GF-D8 (cell line): ENCODE measurements at places on chromosomes 5 and 9.

DNA sequence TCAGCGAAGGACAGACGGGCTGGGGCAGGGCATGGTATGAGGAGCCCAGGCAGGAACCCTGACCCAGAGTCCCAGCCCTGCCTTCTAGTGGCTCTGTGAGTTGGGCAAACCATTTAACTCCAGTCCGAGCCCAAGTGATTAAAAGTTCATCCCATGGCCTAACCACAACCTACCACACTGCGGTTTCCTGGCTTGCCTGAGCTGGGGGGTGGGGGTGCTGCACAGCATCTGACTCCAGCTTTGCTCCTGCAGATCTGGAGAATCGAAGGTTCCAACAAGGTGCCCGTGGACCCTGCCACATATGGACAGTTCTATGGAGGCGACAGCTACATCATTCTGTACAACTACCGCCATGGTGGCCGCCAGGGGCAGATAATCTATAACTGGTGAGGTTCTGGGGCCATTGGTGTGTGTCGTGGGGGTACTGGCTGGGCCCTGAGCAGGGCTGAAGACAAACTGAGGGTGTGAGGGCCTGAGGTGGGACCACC is 49.0 kb downstream of the STOM start:
- peak; percentile 76 for DNase-seq

- DNase-seq: no peak
These were observed 71.5 kb downstream of the NEK6 start for GRCh38 chr9:124329206-124329792.

- DNase-seq: no peak
These were observed 35.9 kb upstream of the PWWP2A start for GRCh38 chr5:160155017-160155750.

DNA sequence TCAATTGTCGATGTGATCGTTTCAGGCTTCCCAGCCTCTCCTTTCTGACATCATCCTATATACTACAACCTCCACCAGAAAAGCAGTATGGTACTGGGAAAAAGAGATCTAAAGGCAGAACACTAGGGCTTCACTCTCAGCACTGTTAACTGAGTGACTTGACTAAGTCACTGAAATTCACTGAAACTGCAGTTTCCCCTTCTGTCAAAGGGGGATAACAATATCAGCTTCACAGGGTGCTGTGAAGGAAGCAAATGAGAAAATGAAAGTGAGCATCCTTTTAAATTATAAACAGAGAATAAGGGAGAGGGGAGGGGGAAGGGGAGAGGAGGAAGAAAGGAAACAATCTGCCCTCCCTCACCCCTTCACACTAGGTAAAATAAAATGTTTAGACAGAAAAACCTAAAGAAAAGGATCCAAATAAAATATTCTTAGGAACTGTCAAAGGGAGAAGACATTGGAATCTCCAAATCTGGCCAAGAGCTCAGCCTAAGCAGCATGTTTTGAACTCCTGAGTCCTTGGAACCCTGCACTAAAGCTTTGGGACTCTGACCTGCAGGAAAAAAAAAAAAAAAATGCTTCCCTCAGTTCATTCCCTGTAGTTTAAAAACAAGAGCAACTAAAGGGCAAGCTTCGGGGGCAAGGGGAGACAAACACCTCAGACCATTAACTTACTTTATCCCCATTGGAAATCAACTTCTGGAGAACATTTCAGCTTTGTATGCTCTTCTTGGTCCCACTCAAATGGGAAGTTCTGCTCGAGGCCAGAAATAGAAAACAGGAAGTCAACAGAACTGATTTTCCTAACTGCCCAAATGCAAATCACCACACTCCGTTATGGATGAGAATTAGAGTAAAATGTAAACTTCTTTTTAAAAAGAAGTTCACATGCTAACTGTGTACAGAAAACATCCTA is 178.3 kb downstream of the DEPDC1B start:
- DNase-seq: no peak

DNA sequence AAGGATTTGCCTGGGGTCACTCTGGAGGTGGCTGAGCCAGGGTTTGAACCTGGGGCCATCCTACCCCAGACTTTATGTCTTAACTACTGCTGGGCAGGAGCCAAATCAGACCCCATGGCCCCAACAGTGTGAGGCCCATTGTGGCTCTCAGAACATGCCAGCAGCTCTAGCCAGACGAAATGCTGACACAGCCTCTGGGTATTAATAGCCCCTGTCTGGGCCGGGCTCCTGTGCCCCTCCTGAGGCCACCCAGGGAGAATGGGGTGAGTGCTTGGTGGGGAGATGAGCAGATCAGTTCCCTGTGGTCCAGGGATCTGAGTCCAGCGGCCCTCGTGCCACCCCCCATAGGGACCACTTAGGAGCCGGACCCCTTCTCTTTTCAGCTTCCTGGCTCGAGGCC is 2.2 kb upstream of the PLPP7 start:
- DNase-seq: no peak

DNA sequence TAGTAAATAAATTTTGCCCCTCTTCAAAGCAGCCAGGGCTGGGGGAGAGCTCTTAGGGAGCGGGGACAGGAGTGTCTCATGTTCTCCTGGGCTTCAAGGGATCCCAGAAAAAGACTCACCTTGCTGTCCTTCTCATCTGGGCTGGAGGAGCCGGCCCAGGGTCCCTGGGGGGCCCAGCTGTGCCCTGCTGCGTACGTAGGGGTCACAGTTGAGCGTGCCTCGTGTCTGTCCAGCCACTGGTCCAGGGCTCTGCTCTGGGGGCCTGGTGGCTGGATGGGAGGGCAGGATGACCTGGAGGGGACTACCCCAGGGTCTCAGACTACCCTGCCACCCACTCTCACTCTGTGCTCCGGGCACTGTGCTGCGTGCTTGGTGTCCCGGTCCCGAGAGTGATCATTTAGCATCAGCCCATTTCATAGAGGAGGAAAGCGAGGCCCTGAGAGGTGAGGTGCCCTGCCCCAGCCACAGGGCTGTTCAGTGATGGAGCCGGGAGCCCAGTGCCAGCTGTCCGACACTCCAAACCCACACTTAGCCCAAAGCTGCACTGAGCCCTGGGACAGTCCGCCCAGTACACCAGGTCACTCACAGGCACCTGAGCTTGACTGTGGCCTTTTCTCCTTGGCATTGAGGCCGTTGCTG is 26.2 kb upstream of the TDRD7 start:
- DNase-seq: no peak

DNA sequence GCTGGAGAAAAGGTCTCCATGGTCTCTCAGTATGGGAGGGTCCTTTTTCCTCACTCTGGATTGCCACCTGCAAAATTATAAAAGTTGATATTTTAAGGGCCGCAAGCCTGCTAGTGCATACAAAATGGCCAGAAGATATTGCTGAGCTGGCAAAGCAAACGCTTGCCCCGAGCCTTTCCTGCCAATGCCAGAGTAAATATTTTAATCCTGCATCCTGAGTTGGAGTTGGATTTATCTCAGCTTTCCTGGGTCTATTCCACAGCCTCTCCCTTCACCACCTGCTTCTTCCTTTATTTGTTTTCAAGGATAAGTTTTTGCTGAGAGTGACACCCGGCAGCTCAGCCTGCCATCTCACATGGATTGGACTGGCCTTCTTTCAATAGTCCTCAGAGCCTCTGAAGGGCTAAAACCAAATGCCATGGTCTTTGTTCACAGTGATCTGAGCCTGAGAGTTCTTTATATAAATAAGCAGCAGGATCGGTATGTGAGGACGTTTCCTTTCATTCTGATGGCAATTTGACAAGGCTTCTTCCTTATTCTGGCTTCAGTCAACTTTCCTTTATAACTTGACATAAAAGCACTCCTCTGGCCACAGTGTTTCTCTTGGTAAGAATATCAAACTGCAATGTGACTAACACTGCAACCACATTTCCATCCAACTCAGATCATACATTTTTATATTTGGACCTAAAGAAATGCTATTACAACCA is 170.1 kb downstream of the ADAMTS12 start:
- no peak for DNase-seq

- DNase-seq: no peak
These were observed 92.1 kb downstream of the PIP5K1B start for GRCh38 chr9:68797116-68797515.

GRCh38 chr5:67146574-67146973 is 50.0 kb downstream of the CD180 start:
- DNase-seq: no peak

- no peak for DNase-seq
These were observed 536 bp upstream of the COMMD10 start for GRCh38 chr5:116084287-116084691.

GRCh38 chr5:82334085-82334692 is 56.0 kb upstream of the RPS23 start:
- no peak for DNase-seq

DNA sequence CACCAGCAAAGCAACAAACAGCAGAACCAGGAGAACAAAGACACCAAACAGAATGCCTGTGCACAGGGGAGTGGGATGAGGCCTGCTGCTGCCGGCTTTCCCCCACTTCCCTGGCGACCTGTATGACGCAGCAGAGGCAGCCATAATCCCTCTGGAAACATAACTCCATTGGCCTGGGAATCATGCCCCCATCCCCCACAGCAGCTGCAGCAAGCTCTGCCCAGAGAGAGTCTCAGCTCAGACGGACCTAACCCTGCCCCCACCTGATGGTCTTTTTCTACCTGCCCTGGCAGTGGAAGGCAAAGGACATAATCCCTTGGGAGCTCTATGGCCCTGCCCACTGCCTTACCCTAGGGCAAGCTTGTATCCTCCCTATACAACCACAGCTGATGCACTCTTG is 81.8 kb upstream of the FANCC start:
- DNase-seq: no peak

GRCh38 chr9:84500826-84501225 is 160.3 kb upstream of the SLC28A3 start:
- no peak for DNase-seq

DNA sequence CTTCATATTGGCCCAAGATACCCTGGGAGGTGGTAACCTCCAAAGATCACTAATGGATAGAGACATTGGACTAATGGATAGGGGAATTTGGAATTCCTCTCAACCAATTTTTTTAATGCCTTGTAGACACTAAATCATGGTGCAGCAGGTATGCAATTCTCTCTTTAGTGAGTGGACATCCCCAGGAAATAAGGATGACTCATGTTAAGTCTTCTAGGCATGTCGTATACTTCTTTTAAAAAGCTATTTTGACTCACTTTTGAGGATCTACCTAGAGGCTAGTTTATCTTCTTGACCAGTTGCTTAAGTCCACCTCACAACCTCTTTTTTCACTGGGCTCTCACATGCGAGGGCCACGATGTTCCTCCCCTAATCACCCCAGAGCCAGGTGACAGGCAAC is 211.6 kb upstream of the CDH12 start:
- no peak for DNase-seq

DNA sequence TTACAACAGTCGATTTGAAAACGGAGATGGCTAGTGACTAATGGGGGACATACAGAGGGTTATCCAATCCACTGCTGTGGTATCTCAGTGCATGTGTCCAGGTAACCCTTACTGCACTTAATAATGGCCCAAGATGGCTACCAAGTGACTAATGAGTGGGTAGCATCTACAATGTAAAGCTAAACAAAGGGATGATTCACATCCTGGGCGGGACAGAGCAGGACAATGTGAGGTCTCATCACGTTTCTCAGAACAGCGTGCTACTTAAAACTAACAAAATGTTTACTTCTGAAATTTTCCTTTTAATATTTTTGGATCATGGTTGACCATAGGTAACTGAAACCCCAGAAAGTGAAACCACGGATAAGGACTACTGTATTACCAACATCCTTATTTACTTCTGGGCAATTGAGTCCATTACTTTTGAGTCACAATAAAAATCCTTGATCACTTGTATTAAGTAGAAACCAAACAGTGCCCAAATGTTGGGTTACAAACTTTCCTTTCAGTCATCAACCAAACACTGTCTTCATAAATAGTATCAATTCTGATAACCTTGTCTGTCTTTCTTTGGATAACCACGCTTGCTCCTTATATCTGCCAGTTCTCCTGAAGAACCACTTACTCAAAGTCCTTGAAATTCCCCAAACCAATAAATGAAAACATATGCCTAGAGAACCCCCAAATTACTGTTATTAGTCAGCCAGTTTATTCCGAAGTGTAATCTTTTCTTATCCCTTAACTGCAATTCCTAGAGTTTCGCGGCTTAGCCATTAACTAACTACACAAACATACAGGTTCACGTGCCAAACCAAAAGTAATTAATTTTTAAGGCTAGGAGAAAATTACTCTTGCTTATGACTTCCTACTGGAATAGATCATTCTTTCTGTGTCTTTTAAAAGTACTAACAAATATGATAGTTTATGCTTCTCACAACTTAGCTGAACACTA is 59.7 kb downstream of the ELL2 start:
- no peak for DNase-seq

DNA sequence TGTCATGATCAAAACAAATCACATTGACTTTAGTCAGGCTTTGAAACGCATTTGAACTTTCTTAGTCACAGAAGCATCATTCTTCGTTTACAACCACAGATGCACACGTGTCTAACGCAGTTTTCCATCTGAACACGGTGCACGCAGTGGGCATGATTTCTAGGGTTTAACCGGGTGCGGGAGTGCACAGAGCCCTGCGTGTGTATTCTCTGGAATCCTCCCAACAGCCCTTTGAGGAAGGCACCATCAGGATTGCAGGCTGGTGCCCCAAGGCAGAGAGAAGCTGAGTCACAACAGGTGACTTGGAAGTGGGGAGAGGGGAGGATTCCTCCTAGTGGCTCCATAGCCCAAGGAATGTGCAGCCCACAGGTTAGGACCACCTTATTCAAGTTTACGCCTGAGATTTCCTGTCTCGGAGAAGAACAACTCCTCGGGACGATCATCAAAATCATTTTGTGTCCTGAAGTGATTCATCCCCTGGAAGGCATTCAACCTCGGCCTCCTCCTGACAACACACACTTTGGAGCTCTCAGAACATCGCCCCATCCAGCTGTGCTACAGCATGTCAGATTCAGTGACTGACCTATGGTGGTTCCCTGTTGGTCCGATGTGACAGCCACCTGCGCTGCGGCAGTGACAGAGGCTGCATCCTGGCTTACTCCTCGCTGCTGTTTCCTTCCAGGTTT is 13.1 kb downstream of the ROPN1L start:
- DNase-seq: no peak

DNA sequence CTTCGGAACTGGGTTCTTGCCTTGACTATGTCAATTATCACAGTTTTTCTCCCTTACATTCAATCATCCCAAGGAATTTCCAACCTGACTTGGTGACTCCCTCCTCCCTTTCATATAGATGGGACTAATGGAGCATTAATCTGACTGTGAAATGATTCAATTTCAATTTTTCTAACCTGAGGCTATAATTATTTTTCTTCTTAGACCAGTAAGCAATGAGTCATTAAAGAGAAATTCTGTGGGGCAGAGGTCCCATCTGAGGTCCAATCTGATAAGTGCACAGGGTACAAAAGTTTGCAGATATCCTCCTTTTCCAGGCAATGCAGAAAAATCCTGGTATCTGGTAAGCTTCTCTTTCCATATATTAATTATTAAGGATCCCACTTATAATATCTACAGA is 18.9 kb downstream of the PDE4D start:
- no peak for DNase-seq
